GF-D8 (cell line): ENCODE measurements at places on chromosomes 13 and 19.

- no peak for DNase-seq
These were observed 5.0 kb downstream of the LILRB2 start for GRCh38 chr19:54275951-54276350.

DNA sequence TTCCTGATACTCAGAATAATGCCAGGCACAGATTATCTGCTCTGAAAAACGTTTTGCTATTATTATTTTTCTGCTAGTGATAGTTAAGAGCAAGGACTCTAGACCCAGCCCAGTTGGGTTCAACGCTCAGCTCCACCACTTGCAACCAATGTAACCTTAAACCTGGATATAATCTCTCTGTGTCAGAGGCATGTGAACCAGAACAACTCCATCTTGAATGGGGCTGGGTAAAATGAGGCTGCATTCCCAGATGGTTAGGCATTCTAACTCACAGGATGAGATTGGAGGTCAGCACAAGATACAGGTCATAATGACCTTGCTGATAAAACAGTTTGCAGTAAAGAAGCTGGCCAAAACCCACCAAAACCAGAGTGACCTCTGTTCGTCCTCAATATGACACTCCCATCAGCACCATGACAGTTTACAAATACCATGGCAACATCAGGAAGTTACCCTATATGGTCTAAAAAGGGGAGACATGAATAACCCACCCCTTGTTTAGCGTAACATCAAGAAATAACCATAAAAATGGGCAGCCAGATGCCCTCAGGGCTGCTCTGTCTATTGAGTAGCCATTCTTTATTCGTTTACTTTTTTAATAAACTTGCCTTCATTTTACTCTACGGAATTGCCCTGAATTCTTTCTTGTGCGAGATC, 13.6 kb downstream of the FAM187B start:
- no peak for DNase-seq

DNA sequence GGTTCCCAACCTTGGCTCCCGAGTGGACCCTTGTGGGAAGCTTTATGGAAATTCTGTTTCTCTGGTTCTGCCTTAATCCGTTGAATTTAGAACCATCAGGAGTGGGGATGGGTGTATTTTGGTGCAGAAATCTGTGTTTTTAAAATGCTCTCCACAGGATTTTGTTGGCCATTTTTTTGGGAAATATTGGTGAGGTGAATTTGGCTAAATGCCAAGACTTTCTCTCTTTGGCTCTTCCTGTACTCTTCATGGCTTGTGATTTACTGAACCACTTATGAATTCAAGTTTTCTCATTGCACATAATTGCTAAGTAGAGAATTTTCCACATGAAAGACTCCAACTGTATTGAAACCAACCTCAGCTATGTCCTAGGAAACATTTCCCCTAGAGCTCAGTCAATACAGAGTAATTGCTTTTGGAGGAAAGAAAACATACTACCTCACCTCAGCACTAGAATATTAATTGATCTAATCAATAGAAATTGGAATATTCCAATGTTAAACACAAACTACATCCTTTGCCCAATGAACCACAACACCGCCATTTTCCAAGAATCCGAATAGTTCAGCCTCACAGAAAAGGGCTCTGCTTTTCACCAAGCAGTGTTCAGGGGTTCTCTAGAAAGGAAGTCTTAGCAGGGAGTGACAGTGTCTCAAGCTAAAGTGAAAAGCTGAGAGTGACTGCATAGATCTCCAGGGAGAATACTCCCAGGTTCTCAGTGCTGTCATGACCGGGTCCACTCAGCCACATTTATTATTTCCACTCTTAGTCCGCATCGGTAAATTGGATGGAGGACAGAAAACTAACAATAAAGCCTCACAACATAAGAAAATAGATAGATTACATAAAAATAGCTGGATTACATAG, 60.3 kb downstream of the ERCC5 start:
- DNase-seq: no peak

DNA sequence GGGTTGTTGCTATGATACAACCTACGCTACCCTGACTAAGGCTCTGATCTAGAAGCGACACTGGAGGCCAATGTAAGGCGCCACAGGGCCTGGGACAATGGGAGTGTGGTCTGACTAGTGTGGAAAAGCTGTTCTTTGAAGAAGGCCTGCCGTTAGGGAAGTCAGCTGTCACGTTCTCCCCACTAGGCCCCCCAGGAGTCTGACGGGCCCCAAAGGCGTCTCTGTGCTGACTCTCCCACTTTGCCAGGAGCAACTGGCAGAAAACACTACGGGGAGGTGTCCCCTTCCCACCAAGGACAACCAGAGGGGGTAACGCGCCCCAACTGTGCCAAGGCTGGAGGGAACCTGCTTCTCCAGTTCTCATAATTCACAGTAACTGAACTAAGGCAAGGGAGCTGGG, 25.3 kb upstream of the EIF3G start:
- no peak for DNase-seq

- DNase-seq: no peak
These were observed 38.9 kb downstream of the COG3 start for GRCh38 chr13:45503658-45504057.

- peak; percentile 94 for DNase-seq
These were observed at the start of gene CARD8 for GRCh38 chr19:48255376-48256303. TSS of gene CARD8 (minus strand) at chr19:48255912. CDS start at chr19:48241020, 14,892 bp downstream.

- no peak for DNase-seq
These were observed 1116.2 kb downstream of the DIAPH3 start for GRCh38 chr13:59047546-59047945.

DNA sequence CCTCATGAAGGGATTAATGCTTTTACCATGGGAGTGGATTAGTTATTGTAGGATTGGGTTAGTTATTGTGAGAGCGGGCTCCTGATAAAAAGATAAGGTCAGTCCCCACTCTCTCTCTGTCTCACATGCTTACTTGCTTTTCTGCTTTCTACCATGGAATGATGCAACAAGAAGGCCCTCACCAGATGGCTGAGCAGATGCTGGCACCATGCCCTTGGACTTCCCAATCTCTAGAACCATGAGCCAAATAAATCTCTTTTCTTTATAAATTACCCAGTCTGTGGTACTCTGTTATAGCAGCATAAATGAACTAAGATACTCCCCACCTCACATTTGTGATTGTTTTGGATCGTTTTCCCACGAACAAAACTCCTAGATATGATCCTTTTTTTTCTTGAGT, 353.8 kb downstream of the DNAJC15 start:
- no peak for DNase-seq

DNA sequence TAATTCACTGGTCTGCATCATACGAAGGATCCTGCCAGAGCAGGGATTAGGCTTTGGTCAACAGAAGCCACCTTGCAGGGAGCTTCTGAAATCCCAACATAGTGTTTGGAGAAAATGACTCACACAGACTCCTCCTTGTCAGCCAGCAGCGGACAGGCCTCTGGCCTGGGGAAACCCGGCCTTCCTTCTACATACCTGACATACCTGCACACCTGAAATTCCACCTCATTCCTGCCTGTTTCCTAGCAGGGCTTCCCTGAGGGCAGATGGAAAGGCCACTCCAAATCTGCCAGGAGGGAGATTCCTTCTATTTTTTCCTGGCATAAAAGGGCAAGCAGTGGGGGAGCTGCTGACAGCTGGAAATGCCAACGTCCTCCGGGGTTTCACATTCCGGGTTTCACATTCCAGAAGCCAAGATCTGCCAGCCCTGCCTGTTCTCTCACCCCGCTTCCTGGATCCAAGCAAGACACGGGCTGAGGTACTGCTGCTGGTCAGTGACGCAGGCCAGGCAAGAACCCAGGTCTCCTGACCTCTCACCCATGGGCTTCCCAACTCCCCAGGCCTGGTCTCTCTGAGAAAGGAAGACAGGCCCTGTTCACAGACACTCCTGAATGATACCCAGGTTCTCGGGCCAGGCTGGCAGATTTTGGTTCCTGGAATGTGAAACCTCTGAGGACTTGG, 18.2 kb upstream of the IGFL1 start:
- no peak for DNase-seq

- no peak for DNase-seq
These were observed 36.2 kb downstream of the ERICH4 start for GRCh38 chr19:41478875-41479756.

DNA sequence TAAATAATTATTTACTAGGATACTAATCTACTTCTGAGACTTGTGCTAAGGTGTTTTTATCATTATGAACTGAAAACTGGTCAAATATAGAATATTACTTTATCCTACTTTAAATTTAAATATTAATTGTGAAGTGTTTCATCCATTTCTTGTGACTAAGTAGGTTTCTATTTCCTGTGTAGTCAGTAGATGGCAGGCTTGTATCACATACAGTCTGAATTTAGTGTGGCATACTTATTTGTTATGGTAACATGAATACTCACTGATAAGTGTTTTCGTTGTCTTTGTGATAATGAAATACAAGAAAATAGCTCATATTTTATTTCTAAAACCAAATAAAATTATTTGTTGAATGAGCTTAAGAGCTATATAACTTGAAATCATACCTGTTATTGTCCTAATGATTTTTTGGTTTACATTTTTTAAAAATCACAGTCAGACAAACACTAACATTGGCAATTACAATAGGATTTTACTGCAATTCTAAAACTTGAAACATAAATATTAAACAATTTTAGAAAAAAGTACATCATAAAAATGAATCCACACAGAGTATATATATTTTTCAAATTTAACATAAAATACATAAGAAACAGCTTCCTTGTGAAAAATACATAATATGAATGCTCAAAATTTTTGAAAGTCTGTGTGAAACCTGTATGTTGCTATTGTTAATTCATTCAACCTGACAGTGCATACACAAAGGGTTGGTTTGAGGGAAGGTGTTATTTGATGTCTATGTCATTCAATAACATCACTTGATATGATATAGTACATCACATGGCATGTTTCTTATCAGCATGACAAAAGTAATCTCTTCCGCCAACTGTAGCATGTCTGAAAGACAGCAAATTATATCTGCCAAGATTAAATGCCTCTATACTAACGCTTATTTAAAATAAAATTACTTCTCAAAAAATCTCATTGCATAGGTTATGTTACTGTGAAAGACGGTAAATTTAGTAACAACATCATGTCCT, 904.8 kb upstream of the PCDH20 start:
- DNase-seq: no peak

DNA sequence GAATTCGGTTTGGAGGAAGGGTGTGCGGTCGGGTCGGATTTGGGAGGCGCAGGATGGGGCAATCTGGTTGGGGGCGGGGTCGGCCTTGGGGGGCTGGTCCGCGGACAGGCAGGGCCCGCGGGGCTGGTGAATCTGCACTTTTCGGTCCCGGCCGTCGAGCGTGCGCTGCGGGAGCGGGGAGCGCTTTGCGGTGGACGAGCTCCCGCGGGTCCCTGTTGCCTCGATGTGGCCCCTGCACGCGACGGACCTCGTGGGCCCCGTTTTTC, 11.9 kb downstream of the PEAK3 start:
- no peak for DNase-seq

GRCh38 chr19:46015687-46016425, 7.0 kb downstream of the PGLYRP1 start:
- DNase-seq: no peak

GRCh38 chr19:18338541-18338940, 1.9 kb upstream of the PGPEP1 start:
- DNase-seq: no peak

- DNase-seq: peak; percentile 49
These were observed 906 bp downstream of the ANKLE1 start for GRCh38 chr19:17282488-17283125.
